ENCODE measurements at places on chromosomes 2 and 18.

DNA sequence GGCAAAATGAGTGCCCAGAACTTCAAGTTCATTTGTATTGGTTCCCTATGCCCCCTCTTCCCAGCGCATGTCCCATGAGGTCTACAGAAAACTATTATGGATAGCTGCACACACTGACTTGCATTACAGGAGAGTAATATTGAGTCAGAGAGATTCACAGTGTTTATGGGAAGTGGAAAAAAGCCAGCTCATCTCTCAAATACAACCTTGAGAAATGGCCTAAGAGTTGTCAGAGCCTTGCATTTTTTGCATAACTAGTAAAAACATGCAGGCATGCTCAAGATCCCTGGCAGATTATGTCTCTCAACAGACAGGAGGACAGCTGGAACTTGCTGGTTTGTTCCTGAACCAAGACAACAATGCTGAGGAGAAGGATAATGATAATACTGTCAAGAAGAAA lies 1292.8 kb downstream of the DSC3 start:
- no peak for DNase-seq

GRCh38 chr18:70991577-70991976 lies 702.7 kb downstream of the SOCS6 start:
- DNase-seq = no peak

GRCh38 chr2:104868505-104868866 lies 14.6 kb downstream of the POU3F3 start:
- DNase-seq = no peak

DNA sequence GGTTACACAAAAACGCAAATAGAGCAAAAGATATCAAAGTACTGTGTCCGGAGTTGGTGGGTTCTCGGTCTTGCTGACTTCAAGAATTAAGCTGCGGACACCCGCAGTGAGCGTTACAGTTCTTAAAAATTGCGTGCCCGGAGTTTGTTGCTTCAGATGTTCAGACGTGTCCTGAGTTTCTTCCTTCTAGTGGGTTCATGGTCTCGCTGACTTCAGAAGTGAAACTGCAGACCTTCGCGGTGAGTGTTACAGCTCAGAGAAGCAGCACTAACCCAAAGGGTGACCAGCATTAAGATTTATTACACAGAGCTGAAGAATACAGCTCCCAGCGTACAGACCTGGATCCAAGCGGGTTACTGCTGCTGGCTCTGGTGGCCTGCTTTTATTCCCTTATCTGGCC lies 125.7 kb upstream of the TWIST2 start:
- no peak for DNase-seq

DNA sequence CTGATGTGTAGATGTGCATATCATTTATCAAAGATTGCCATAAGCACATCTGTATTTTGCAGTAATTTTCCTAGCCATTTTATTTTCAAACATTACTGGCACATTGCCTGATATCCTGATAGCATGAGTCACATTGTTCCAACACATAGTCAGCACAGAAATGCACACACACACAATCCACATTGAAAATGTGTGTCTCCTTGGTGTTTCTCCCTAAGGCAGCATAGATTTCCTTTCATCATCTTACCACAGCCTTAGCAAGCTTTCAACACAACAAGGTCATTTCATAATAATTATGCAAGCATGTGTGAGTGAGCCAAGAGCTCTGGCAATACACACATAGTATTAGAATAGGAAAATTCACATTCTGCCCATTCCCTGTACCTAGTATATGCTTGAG lies 245.4 kb upstream of the MEIS1 start:
- DNase-seq = no peak

DNA sequence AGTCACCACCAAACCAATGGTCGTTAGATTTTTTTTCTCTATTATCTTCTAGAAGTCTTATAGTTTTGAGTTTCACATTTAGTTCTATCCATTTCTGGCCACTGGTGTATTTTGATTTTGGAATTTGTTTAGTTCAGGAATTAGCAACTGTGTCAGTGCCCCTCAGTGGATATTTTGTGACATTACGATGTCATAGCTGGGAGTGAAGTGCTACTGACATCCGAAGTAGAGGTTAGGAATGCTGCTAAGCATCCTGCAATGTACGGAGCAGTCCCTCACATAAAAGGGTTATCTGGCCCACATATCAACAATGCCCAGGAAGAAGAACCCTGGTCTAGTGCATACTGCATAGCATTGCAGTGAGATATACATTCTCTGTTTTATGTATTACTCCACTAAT lies 157.4 kb upstream of the RGPD4 start:
- DNase-seq = no peak

DNA sequence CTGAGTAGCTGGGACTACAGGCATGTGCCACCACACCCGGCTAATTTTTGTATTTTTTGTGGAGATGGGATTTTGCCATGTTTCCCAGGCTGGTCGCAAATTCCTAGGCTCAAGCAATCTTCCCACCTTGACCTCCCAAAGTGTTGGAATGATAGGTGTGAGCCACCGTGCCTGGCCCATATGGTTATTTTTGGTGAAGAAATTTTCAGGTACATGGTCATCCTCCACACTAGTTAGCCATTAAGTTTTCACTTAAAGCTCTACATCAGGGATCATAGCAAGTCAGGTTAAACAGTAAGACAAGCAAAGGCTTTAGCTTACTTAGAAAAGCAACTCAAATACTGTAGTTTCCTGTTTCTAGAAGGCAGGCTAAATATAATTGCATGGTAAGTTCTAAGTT lies 104.3 kb upstream of the GRB14 start:
- no peak for DNase-seq

DNA sequence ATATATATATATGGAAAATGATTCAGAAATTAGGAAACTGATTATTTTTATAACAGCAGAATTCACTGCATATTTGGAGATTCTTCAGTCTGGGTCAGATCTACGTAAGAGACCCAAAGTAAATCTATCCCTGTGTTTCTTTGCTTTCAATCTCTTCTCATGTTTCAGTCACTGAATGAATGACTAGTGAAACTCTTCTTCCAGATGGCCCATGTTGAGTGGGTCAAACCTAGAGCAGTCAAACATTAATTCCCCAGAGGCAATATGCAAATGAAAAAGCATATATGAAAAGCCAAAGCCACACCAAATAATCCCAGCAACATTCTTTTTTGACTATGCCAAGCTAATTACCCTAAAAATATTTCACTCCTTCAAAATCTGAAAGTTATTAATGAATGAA lies 317.3 kb downstream of the RBM43 start:
- no peak for DNase-seq

DNA sequence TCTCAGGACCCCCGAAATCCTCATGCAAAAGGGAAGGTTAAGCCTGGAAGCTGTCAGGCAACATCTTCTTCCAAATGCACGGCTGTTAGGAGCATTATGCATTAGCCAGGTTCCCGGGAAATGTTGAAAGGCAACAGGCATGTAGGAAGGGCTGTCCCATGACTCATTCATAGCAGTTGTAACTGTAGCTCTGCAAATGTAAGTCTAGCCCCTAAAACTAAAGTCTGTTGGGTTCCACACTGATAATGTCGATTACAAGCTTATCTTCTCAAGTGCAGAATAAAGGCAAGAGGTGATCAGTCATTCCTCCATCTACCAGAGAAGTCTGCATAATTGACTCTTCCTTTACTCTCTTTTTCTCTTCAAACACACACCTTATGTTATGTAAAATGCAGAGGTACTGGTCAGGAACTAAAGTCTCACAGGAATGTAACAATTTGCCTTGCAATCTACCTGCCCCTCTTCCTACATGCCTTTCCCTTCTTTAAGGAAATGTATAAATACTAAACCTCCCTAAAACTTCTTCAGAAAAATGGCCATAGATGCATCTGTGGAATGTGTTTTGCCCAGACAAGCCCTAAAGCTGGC lies 99.8 kb downstream of the AKAIN1 start:
- no peak for DNase-seq

GRCh38 chr2:2568411-2568810 lies 237.3 kb upstream of the MYT1L start:
- DNase-seq = no peak

- DNase-seq = no peak
Measured at GRCh38 chr18:80046961-80047541, 12.8 kb downstream of the RBFA start.

GRCh38 chr2:178874529-178875240 lies 67.5 kb upstream of the TTN start:
- DNase-seq = no peak

DNA sequence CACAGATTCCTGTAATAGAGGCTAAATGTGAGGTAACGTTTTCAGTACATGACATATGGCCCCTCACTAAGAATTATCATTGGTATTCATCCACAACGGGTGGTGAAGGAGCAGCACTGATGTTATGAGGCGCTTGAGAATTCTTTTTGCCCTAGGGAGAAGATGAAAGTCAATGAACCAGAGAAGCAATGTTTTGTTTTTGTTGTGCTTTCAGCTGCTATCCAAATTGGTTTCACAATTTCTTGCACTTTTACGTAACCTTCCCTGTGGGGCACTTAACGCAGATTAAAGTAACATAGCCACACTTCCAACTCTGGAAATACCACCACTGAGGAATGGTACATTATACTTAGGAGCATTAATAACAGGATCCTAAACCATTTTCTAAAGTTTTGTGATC lies 13.3 kb upstream of the CCDC85A start:
- DNase-seq = no peak

DNA sequence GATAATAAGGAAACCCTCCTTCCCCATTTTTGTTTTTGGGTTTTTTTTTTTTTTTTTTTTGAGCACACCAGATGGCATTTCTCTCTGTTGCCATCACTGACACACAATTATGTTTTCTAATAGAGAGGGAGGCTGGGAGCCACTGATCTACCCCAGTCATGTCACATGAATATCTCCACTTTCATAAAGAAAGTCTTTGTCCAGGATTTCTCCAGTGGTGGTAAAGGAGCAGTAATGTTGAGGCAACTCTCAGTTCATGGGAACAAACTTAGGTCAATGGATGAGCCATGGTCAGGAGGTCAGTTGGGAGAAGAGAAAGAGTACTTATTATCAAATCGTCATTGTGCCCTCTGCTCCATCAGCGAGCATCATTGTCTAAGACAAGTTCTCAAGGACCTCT lies 603.7 kb downstream of the ARHGAP15 start:
- DNase-seq = no peak

DNA sequence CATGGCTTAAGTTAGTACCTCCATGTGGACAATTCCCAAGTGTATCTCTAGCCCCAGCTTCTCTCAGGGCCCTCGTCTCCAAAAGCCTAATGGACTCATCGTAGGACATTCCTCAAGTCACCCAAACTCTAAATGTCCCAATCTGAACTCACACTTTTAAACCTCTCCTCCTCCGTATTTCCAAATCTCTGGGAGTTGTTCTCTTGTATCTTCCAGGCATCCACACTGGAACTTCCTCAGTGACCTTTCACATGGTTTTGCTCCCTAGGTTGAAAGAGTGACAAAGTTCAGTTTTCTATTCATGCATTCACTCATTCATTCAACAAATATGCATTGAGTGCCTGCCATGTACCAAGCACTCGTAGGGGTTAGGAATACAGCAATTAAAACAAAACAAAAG lies 220.2 kb downstream of the ALPK2 start:
- no peak for DNase-seq

DNA sequence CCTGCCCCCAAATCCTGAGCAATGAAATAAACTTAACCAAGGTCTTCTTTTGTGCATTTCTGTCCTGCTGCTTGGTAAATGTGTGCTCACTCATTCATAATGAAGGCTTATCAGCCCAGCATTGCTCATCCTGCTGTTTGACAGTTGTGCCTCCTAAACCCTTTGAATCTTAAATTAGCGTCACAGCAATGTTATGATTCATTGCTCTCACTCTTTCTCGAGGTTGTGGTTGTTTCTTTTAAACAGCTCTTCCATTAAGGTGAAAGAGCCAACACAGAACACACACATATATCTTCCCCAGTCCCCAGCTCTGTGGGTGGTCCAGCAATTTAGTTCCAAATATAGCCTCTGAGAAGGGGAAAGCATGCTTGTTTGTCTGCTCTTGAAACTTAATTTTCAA lies 84.0 kb downstream of the EVA1A start:
- DNase-seq = no peak

DNA sequence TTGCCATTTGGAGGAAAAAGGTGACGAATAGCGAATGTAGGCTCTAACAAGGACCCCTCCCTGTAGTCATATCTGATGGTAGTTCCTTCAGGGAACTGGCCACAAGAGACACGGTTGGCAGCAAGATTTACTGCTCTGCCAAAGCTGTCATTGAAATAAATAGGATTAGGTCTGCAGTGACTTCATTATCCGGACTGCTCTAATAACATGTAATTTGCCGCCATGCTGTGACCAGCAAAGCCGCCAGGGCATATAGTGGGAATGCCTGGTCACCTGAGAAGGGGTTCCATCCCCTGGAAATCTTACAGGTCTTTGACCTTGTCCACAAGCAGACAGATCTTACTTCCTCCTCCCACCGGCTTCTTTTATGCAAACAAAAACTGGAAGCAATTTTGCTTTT lies 59.4 kb upstream of the LAPTM4A start:
- no peak for DNase-seq

DNA sequence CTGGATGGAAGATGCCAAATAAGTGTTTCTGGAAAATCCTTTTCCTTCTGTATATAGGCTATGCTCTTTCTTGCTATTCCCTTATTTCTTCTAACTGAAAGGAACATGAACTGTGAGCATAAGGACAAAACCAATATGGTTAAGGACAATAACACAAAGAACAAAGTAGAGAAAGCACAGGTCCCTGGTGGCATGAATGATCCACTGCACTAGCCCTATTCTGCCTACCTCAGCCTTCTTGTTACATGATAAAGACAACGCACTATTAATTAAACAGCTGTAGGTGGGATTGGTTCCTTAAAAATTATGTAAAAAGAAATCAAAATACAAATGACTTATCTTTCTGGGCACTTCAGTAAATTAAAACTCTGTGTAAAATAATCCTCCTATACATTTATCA lies 1.9 kb upstream of the WDR75 start:
- no peak for DNase-seq

DNA sequence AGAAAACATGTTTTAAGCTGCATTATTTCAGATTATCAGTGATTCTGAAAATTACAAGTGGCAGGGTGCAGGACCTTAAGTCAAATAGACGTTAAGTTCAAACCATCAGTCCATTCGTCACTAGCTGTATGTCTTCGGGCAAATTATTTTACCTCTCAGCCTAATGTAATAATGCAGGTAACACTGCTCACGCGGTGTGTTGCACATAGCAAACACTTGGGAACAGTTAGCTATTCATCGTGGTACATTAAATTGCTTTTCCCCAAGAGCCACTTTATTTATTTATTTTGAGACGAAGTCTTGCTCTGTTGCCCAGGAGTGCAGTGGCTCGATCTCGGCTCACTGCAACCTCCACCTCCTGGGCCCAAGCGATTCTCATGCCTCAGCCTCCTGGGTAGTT lies 10.1 kb downstream of the MAT2A start:
- no peak for DNase-seq

GRCh38 chr18:34805878-34806351 lies 95.8 kb downstream of the DTNA start:
- DNase-seq = no peak

Measured in SIG-M5 (cell line).